ENCODE measurements at places on chromosomes 4 and X.

GRCh38 chrX:42151808-42152207 is 228.5 kb upstream of the CASK start:
- no peak for DNase-seq

DNA sequence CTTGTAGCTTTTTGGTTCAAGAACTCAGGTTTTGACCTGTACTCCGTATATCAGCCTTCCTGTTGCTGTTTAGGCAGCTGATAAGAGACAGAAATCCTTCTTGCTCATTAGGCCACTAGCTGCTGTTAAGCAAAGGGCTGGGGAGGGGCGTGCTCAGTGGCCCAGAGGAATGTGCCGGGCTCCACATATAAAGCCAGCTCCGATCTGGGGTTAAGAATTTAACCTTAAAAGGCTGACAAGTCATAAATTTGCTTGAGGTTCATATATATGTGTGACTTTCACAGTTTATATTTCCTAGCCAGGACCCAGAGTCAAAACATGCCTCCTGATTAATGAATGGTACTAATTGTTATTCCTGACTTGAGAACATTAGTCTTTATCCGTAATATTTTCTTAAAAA is 15.3 kb downstream of the GPC3 start:
- no peak for DNase-seq

DNA sequence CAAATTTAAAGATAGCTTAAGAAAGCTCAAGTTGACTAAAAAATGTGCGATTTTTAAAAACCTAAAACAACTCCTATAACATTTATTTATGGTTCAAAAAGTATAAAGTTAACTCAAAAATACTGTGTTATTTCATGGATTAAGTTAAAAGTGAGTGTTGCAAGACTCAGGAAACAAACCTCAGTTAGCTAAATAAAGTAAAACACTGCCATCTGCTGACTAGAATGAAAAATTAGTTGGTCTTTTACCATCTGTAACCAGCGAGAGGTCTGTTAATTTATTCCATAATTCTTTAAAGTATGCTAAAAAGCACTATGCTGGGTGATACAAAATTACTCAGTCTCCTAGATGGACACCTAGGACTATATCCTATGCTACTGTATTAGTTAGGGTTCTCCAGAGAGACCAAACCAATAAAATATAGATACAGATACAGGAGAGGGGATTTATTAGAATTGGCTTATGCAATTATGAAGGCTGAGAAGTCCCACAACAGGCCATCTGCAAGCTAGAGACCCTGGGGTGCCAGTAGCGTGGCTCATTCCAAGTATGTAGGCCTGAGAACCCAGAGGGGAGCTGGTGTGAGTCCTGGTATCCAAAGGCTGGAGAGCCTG is 4.9 kb upstream of the WDFY3 start:
- no peak for DNase-seq

- DNase-seq = no peak
These were observed 22.6 kb downstream of the SYNPO2 start for GRCh38 chr4:118911238-118911703.

DNA sequence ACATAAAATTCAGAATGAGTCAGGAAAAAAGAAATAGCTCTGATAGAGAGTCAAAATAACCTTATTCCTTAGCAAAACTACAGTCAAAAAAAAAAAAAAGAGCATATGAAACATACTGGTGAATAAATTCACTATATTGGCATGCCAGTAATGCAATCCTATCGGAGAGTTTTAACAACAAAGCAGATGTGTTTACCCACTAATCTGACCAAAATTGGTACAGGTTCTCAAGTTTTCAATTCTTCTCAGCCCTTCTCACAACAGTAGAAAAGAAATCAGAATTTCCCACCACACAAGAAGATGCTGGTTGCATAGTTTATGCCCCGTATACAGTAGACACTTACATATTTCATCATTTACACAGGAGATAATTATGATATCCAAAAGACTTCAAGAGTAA is 59.4 kb downstream of the LCORL start:
- DNase-seq = no peak

- DNase-seq = no peak
These were observed 42.7 kb upstream of the MGST2 start for GRCh38 chr4:139622901-139623381.

- DNase-seq = no peak
These were observed 876 bp downstream of the MPP1 start for GRCh38 chrX:154804261-154804956.

DNA sequence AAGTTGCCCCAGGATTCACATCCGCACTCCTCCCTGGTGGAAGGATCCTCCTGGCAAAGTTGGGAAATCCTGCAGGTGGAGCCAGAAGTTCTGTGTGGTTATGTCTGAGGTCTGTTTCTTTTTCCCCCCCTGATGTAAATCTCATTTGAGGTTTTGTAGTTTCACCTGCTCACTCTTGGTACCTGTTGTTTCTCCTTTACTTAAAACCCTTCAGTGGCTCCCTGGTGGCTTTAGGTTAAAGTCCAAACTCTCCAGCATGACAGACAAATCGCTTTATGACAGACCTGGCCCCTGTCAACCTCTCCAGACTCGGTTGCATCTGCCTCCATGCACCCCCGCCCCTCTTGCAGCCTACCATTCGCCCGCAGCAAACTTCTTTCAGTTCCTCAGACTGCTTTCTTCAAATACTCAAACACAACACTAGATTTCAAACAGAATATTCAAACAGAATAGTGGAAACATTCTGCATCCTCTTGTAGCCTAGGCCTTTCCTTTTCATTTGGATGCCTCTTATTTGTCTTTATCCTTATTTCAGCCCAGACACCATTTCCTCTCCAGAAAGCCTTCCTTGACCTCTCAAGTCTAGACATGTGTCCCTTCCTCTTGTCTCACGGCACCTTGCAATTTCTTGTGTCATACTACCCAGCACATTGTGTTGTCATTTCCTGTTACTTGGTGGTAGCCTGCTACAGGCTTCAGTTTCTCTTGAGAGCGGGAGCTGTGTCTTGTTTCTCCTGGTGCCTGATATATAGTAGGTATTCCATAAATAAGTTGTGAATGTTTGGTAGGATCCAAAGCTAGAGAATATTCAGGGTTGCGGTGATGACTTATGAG is 24.8 kb downstream of the IL13RA1 start:
- no peak for DNase-seq

DNA sequence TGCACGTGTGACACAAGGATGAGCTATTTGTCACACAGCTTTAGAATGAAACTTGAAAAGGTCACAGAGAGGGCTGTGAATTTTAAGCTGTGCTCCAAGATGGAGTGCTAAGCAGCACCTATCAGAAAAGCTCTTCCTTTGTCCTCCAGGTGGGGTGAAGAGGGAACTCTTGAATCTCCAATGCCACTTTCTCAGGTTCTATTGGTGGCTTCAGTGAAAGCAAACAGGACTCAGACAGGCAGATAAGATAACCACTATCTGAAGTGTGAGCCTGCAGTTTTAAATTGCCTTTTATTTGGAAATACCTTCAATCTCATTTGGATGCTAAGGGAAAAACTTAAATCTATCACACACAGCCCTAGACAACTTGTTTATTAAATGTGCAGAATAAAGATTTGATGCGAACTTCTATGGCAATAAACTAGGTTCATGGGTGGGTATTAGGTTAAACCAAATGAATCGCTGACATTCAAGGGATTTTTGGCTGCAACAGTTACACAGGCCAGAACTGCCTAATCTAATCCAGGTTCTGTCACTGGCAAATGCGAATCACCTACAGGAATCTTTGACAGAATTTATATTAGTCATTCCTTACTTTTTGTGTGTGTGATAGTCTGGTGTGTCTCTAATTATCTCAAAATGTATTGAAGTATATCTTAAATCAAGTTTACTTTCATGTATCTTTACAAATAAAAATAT is 13.6 kb upstream of the PDGFRA start:
- no peak for DNase-seq

- DNase-seq = no peak
These were observed 721.0 kb upstream of the NDST4 start for GRCh38 chr4:115834441-115834840.

GRCh38 chrX:151974336-151975227 is at the start of gene GABRE:
Gene GABRE (minus strand): TSS chrX:151974676. CDS start chrX:151974625, 51 bp downstream.
- peak; percentile 52 for DNase-seq

Measured in ovary (tissue), 10 donors.